GM12864 (cell line): ENCODE measurements at places on chromosomes 2 and 18.
A peak's percentile ranks its signal among the peaks of the same experiment; 100 is the strongest.

DNA sequence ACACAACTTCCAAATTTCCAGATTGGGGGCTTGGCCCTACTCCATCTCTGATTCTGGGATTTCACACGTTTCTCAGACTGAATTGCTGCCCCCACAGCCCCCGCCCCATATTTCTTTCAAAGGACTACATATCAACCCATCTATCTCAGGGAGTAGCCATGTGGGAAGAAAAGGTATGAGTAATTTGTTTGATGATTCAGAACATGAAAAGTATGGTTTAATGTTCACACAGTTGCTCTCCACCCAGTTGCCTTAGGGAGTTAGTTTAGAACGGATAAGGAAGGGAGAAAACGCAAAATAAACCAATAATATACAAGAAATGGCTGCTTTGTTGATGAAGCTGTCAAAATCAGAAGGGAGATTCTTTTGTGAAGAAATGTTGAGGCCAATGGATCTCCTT, 145.1 kb downstream of the PIEZO2 start:
- no peak for DNase-seq

GRCh38 chr2:167005096-167005495, 116.8 kb downstream of the XIRP2 start:
- no peak for DNase-seq

DNA sequence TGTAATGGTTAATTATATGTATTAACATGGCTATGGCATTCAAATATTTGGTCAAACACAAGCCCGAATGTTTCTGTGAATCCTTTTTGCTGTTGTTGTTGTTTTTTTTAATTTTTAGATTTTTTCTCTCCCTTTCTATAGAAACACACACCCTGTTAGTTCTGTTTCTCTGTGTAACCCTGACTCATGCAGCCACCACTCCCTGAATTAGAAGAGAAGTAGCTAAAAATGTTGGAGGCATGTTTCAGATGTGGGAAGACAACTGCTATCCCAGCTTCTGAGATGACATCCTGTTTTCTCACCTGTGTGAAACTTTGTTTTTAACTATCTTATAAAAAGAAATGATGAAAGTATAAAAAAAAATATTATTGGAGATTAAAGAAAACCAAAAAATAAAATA, 219.6 kb upstream of the RGPD4 start:
- no peak for DNase-seq

GRCh38 chr2:172403402-172403801, 24.0 kb upstream of the ITGA6 start:
- DNase-seq: no peak

GRCh38 chr2:60830991-60831390, 50.4 kb upstream of the REL start:
- DNase-seq: no peak

DNA sequence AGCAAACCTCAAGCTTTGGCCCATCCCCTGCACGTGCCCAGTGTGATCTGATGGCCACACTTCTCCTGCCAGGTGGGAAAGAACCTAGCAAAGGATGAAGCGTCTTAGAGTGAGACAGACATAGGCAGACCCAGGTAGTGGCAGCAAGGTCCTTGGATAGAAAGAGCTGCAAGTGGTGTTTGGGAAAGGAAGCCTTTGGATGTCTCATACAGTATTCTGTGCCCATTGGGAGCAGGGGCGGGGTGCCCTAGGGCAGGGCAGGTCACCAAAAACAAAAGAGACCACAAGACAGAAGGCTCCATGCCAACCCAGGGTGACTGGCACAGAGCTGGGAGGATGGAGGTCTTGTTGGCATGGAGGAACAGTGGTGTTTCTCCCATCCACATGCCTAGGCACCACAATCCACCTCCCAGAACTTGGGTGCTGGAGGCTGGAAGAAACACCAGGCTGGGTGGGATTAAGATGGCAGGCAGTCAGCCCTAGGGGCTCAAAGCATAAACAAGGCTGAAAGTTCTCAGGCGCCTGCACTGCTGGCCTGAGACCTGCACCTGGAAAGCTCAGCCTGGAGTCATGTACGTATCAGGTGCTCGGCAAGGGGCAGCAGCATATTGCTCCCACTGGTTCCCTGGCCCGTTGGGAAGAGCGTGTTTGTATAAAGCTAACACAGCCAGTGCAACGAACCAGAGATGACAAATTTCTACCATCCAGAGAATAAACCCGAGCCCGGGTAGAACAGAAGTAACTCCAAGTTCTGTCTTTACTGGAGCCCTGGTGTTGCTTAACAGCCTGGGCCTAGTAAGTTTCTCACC, 52.9 kb downstream of the CRACDL start:
- no peak for DNase-seq

- no peak for DNase-seq
Observed at GRCh38 chr2:235021752-235022151, 69.9 kb downstream of the SH3BP4 start.

GRCh38 chr2:143469323-143469722, 340.1 kb downstream of the ARHGAP15 start:
- DNase-seq: no peak

DNA sequence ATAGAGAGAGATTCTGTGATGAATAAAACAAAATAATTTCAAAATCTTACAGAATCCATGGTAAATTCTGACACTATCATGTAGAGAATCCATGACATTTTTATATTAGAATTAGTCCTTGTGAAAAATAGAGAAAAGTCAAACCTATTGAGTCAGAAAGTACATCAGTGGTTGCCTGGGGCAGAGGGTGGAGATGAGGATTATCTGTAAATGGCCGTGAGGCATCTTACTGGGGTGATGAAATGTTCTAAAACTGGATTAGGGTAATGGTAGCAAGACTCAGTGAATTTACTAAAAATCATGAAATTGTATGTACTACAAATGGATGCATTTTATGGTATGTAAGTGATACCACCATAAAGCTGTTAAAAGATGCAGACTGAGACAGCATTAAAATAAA, 323.1 kb downstream of the SLC8A1 start:
- DNase-seq: no peak

- DNase-seq: no peak
Observed at GRCh38 chr18:67154979-67155378, 361.5 kb downstream of the DSEL start.

DNA sequence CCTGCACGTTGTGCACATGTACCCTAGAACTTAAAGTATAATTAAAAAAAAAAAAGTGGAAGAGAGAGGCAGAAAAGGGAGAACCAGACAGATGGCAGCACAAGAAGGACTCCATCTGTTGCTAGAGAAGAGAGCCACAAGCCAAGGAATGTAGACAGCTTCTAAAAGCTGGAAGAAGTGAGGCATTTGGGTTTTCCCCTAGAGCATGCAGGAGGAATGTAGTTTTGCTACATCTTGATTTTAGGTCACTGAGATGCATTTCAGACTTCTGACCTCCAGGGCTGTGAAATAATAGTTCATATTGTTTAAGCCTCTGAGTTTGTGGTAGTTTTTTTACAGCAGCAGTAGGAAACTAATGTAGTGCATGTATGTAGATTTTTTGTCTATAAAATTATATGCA, 46.0 kb downstream of the CAVIN2 start:
- DNase-seq: no peak

DNA sequence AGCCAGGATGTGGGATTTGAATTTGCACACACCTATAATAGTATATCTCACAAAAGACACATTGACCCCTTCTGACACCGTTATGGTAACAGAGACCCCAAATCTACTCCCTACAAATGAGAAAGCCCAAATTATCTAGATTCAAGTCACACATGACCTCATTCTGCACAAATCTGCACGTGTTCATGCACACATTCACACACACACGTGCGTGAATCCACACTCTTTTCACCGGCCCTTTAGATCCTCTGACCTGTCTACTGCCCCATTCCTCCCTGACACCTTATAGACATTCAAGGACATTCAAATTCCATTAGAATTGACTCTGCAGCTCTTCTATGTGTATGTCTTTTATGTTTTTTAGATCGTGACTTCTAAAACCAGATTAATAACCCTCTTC, 627.8 kb upstream of the ID2 start:
- no peak for DNase-seq

DNA sequence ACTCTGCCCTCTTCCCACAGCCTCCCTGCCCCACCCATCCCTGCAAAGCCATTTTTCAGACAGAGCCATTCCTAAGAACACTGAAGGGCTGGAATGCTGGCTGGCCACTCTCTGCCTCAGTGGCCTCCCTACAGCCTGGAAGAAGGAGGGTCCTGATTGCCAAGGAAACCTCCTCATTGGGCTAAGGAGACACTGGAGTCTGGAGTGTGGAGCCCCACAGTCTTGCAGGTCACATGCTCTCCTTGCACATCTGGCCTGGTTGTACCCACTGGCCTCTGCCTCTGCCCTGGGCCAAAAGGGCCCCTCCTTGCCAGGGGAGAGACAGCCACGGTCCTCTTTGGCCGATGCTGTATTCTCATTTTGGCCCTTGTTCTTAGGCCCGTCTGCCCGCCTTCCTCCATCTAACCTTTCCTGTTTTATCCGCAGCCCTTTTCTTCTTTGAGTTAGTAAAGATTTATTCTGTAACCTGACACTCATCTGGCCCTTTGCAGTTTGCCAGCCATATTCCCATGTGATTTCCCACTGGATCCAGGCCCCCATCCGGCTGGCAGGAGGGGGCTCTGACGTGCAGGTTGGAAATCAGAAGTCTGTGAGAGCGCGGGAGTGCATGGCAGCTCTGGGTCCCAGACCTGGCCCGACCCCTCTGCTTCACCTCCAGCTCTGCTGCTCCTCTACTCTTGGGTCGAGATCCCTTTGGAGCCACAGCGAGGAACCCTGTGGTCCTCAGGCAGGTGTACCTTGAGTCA, 11.0 kb upstream of the CATIP start:
- DNase-seq: no peak

DNA sequence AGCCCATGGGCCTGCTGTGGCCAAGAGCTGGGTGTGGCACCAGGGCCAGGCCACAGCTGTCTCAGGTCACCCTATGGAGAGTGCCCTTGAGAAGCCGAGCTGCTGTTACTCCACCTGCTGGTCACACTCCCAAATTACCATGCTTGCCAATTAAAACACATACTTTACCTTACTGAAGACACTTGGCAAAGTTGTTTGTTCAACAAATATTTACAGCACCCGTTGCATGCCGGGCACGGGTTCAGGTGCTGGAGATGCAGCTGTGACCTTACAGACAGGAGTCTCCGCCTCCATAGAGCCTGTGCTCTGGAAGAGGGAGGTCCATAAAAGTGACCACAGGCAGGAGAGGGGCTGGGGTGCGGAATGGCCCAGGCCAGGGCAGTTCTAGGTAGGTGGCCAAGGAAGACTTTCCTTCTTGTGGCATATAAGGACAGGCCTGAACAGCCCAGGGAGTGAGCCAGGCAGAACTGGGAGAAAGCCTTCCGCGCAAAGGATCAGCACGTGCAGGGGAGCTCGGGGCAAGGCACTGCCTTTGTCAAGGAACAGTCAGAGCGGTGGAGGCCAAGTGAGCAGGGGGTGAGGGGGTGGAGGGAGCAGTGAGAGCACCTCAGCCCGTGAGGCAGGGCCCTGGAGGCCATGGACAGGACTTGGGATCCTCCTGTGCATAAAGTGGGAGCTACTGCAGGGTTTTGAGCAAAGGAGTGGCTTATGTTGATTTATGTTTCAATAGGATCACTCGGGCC, 23.6 kb upstream of the RBM44 start:
- DNase-seq: peak; percentile 22

GRCh38 chr2:145086910-145087309, 567.0 kb upstream of the ZEB2 start:
- DNase-seq: no peak

- no peak for DNase-seq
Observed at GRCh38 chr2:190277234-190278112, 42.2 kb downstream of the HIBCH start.

DNA sequence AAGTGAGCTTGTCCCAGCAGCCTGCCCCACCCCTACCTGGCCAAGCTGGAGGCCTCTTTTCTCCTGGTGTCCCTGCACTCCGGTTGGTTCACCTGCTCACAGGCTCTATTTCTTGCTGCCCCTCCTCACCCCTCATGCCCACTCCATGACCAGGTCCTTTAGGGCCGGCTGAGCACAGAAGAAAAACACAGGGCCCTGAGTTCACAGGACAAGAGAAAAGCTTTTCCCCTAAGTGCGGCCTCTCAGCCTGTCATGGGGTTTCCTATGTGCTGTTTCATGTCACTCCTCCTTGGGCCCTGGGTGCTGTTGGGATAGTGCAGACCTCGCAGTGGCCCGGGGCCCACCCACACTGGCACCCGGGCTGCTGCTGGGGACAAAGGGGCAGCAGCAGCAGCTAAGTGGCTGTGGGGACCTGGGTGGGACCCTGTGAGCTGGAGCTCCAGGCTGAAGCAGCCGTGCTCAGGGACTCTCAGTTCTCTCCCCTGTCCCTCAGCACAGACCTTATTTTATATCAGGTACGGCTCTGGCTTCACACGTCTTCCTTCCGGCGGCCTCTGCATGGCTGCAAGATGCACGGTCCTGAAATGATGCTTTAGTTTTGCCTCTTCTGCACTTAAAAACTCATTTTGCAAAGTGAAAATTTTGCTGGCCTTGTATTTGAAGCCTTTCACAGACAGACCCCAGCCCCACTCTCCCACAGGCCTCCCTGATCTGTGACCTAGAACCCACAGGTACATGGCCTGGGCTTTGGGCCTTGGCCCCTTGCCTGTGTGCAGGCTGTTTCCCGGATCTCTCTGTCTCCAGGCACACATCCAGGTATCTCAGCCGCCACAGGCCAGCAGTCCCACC, 71.8 kb downstream of the SH3RF3 start:
- DNase-seq: no peak

- DNase-seq: no peak
Observed at GRCh38 chr2:204901591-204901990, 356.3 kb downstream of the PARD3B start.

GRCh38 chr2:17059458-17059857, 393.8 kb upstream of the CYRIA start:
- DNase-seq: no peak

DNA sequence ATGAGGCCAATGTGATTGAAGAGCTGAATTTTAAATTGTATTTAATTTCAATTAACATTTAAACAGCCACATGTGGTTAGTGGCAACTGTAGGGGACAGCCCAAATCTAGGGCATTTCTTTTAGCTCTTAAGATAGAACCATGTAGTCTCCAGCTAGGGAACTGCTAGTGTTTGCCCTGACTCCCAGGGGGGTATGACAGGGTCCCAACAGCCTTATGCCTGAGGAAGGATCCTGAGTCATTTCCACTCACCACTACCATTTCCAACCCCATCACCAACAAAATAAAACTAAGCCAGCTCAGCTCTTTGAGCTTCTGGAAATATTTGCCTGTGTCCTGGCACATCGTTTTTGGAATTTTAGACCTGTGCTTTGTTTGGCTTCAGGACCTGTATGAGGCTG, 13.7 kb upstream of the GMCL1 start:
- no peak for DNase-seq

DNA sequence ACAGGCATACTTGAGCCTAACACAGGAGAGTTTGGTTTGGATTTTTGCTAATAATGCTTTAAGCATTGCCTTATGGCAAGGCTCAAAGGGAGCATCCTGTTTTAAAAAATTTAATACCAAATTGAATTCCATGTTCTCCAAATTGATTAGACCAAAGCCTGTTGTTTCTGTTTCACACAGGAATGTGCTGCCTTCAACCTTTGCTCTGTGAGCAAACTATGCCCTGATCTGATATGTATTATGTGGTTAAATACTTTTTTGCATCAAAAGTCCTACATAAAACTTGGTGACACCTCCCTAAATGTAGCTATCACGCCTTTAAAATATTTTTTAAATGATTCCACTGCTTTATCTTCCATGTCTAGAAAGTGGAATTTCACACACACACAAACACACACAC, 691.4 kb downstream of the CPS1 start:
- no peak for DNase-seq
